Activated CD4-positive, alpha-beta T cell treated with anti-CD3 and anti-CD28 coated beads, Interleukin-2, amount 50 U/mL, for 4 hours (primary cell): ENCODE measurements at places on chromosomes 4 and X.

GRCh38 chr4:162684998-162685397, 481.7 kb downstream of the NAF1 start:
- DNase-seq, result no peak

- DNase-seq, result no peak
Observed at GRCh38 chr4:183337833-183338232, 15.6 kb upstream of the CLDN24 start.

GRCh38 chr4:3741217-3742011, 24.8 kb upstream of the ADRA2C start:
- DNase-seq, result no peak

- no peak for DNase-seq
Observed at GRCh38 chr4:183173580-183174526, 74.8 kb downstream of the WWC2 start.

- DNase-seq, result no peak
Observed at GRCh38 chr4:177185151-177185550, 124.5 kb upstream of the NEIL3 start.

DNA sequence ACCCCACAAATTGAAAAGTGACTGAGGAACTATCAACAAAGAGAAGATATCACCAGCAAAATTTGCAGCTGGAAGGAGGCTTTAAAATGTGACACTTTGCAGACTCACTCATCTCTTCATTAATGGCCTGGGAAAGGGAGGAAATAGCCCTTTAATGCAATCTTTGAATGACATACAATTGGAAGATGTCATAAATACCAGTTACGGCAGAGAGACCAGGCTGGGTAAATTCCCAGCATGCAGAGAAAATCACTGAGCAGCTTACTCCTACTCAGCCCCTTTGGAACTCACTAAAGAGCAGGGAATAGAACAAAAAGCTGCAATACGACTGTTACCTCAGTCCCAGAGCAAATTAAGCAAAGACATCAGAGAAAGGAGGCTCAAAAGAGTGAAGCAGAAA, 238.9 kb downstream of the HS3ST1 start:
- DNase-seq, result no peak

DNA sequence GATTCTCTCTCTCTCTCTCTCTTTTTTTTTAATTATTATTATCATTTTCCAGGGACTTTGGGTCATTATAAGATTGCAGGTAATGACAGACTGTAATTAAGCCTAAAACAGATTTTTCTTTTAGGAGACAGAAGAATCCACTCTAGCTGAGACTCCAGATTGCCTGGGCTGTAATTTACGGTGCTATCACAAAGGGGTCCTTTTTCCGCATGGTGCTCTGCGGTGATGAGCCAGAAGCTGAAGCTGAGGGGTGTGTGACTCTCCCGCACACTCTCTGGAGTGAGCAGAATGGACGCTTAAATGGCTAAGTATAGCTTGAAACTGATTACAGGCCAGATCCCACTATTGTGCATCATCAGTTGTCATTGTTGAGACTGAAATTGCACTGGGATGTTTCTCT, 50.0 kb downstream of the LGI2 start:
- no peak for DNase-seq

DNA sequence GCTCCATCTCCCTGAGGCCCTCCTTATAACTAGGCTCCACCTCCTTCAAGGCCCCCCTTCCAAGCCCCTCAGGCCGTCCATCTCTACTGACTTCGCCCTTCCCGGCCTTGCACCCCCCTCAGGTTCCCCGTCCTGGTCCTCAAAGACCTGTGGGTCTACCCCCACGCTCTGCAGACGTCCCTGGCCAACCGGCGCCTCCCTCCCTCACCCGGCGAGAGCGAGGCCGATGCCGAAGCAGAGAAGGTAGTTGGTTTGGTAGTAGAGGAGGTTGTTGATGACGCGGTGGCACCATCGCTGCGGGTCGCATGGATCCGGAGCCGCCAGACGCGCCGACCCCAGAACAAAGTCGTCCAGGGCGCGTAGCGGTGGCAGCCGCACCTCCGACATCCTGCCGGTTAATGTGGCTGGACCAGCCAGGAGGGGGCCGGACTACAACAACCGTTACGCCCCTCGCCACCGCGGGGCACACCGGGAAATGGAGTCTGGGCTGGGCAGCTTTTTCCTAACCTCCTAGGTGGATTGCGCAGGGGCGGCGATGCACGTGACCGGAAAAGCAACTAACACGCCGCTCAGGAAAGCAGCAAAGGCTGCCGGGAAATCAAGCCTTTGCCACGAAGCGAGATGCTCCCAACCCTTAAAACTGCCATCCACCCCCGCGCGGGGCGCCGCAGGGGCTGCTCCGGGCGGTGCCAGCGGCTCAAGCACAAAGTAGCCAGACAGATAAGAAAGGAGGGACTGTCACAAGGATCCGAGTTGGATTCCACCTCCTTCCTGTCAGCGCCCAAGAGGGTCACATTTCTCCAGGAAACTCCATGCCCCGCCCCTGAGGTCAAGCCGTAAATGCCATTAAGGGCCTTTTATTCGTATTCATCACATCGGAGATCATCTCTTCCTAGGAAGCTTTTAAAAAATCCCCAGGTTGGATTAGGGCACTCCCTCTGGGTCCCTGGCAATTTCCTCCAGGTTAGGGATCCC, at the start of gene PRAF2:
Gene PRAF2 (minus strand): TSS at position 402 of the 975 bp plus-strand sequence. CDS start 15 bp downstream, at position 387.
- DNase-seq, result peak; percentile 85

DNA sequence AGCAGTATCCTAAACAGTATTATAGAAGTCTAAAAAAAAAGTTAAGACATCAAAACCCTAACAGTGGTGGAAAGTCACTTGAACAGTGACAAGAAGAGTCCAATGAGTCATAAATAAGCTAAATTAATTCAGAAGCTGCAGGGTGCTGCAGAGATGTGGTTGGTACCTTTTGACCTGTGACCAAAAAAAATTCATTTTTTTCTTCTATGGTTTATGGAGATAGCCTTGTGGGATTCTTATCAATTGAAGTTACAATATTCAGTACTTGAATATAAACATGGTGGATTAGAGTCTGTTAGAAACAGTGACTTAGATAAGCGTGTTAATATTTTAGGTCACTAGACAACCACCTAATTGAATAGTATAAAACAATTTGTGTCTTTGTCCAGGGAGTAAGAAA, 35.4 kb downstream of the CCSER1 start:
- no peak for DNase-seq

GRCh38 chr4:19213388-19213787, 1038.3 kb upstream of the SLIT2 start:
- no peak for DNase-seq

DNA sequence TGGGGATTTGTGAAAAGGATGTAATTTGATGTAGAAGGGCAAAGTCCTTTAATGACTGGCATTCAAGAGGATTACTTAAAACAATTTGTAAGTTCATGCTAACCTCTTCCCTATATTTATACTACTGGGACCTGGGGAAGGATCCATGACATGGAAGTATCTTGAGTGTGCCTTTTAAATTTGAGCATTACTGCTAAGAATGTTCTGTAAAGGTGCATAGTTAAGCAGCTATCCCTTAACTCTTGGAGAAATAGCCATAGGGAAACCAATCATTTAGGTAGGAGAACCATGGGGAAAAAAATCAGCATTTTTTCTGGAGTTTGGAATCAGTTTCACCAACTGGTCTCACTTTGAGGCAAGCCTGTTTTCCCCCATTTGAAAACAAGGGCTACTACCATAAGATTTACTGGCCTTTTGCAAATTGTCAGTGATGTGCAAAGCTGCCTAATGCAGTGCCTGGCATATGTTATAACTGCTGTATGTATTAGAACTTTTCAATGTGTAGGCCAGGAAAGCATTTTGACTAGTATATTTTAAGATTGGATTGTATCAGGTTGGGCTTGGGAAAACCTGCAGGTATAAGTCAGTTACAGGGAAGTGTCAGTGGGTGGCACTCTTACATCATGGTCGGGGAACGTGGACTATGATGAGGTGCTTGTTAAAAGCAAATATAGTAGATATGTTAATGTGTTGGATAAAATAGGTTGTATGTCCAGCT, 72.1 kb downstream of the PRSS12 start:
- no peak for DNase-seq

- no peak for DNase-seq
Observed at GRCh38 chr4:10716163-10716562, 31.6 kb upstream of the CLNK start.

DNA sequence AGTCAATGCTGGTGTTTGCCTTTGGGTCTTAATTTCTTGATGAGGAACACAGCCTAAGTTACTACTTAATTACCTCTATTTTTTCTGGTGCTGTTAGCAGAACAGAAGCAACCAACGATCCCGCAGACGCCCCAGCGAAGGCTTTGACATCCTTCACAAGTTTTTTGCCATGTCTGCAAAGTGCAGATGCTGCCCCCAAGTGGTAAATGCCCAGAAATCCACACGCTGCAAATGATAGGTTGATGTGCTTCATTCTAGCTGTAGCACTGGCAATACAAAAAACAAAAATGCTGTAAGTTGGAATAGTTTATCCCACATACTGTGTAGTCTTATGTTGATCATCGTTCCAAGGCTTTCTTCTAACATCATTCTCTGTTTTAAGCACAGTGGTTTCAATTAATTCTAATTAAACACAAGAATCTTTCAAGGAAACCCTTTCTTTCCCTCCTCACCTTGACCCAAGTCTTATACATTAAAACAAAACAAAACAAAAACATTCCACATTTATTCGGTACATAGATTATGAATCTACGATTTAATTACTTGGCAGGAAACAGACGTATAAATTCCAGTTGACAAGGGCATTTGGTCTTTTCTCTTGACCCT, 1.2 kb downstream of the PNPLA4 start:
- DNase-seq, result peak; percentile 36

- no peak for DNase-seq
Observed at GRCh38 chr4:26067035-26067434, 153.0 kb downstream of the SMIM20 start.

DNA sequence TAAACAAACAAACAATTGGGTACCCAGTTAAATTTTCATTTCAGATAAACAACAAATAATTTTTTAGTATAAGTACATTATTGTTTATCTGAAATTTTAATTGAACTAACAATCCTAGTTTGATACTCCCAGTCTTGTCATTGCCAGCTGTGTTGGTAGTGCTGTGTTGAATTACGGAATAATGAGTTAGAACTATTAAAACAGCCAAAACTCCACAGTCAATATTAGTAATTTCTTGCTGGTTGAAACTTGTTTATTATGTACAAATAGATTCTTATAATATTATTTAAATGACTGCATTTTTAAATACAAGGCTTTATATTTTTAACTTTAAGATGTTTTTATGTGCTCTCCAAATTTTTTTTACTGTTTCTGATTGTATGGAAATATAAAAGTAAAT, 2.9 kb downstream of the CXCL8 start:
- DNase-seq, result no peak

DNA sequence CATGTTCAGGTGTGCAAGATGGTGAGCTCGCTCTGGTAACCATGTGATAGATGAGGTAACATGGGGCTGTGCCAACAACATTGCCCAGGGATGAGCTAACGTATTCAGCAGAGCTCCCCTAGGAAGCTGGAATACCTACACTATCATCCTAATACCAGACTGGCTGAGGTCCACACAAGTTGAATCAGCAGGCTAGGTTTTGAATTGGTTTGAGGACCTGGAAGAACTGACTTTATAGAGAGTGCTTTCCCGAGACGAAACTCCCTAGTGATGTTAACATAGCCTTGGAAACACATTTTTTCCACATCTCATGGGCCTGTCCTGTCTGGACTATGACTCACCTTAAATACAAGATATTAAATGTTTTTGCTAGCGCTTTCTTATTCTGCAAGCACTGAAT, 56.7 kb downstream of the IGFBP7 start:
- DNase-seq, result no peak

DNA sequence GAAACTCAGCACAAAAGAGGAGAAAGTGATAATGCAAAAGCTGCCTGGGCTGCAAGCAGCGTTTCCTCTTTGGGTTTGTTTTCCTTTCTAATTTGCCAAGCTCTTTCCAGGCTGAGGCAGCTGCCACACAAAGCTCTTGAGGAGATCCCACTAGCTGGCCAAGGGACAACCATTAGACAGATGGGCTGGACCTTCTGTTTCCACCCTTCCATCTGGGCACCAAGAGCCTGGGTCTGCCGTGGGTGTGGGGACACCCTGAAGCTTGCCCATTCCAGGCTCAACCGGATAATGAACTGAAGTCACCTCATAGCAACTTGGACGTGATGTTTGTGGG, 194.6 kb upstream of the C1QTNF7 start:
- DNase-seq, result no peak

DNA sequence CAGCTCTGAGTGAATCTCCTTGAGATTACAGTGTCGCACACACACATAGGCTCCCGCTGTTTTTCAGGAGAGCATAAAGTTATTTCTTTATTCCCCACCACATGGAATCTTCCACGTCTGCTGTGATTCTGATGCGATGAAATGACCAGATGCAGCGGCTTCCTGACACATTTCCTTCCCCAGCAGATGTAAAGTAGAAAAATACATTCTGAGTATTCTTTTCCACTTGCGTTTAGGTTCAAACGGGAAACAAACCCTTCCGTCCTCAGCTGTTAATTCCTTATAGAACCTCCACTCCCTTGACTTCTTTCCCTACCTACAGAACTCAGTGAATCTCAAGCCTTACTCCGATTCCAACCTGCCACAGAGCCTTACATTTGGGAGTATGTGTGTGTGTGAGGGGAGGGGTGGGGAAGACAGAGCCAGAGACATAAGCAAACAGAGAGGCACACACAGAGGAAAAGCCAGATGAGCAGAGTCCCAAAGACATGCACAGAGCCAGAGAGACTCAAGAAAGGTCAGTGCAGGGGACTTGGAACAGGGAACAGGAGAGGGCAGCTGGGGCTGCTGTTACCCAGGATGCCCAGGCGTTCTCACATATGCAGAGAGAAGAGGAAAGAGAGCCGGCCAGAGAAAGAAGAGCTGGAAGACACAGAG, 47.3 kb downstream of the SETD7 start:
- no peak for DNase-seq

DNA sequence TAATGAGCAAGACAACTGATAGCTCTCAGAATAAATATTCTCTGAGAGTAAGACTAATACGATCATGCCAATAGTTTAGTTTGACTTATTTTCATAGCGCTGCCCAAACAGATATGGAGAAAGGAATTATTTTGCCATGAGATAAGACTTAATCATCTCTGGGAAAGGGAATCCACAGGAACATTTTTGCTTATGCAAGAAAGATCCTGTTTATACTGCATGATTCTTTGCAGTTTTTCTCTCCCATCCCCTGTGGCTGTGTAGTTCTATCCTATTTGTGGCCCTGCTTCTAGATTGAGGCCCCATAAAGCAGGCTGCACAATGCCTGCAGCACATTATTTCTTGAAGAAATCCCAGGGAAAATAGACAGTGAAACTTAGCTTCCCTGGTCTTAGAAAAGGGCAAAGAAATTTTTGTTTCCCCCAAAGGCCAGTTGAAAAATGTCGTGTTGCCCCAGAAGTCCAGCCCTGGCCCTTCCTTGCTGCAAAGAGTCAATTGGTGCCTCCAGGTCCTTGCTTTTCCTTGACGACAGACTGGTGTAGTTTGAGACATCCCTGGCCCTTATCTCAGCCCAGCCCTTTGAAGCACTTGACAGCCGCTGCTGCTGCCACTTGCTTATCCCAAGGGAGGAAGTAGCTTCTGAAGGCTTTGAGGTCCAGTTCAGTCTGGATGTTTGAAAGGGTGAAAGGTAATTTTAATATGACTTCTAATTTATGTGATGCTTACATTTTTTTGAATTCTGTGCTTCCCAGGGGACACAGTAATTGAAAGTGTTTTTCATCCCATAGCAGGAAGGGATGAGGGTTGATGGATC, 45.0 kb upstream of the SH3RF1 start:
- no peak for DNase-seq

- DNase-seq, result no peak
Observed at GRCh38 chrX:69128588-69128987, 36.7 kb downstream of the PJA1 start.
